ENCODE measurements at places on chromosomes 3 and 15.

DNA sequence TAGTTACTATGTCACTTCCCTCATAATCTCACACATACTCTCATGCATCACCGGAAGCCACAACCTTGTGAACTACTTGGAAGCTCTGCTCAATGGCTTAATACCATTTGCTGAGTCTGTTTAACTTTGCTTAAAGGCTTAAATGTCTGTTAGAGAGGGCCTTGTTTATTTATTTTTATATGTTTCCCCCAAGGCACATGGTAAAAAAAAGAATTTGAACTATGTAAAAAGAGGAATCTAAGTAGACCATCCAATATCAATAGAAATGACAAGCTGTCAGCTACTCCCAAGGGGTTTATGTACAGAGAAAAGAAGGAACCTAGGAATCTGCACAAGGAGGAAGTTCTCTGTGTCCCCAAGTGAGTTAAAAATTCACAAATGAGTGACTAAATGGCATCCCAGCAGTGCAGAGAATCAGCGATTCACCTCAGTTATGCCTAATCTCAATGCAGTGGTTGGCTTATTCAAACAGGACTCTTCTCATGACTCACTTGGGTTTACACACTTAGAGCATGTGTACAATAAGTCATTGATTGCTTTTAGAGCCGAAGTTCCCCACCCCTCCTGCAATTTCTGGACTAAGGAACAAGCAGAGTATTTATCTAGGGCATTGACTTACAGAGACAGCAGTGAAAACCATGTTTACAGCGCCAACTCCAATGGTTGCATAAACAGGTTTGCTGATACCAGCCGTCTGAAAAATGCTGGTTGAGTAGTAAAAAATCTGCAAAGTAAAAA is 24.4 kb downstream of the SLC2A2 start:
- DNase-seq, result no peak

- no peak for DNase-seq
Measured at GRCh38 chr15:52559575-52559974, 9.3 kb downstream of the ARPP19 start.

DNA sequence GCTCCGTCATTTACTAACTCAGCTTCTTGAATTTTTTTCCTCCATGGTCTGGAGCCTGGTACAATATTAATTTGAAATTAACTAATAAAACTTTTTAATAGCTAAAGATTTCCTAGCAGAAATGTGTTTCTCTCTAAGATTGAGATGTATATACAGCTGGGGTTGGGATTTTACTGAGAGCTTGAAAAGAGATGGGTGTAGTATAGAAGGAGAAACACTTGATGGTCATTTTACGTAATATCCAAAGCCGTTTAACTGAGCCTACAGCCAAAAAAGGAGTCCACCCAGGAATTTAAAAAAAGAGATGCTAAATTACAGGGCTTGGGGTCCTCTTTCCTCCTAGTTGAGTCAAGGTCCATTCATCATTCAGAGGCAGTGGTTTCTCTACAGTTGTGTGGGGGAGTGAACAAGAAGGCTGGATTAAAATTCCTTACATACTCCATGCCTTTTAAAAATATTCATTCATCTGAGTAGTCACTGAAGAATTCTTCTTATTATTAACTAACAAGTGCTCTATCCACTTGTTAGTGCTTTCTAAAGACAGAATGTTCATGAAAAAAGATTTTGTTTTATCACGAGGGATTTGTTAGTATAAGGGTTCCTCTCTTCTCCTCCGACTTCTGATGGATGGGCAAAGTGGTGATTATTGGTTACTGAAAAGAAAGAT is 255.3 kb upstream of the IL12A start:
- DNase-seq, result no peak

DNA sequence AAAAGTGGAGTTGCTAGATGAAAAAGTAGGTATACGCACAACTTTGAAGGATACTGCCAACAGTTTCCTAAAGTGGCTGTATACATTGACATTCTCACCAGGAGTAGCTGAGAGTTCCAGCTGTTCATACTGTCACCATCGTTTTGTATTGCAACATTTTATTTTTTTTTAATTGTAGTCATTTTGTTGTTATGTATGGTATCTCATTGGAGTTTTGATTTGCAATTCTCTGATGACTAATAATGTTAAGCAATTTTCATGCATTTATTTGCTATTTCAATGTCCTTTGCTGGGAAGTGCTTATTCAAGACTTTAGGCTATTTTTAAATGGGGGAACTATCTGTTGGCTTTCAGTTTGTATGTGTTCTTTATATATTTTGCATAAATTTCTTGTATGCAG is 185.1 kb upstream of the TGFBR2 start:
- no peak for DNase-seq

- DNase-seq, result no peak
Measured at GRCh38 chr3:69066121-69066520, 14.0 kb upstream of the TMF1 start.

GRCh38 chr15:80431635-80432344 is 27.6 kb downstream of the ARNT2 start:
- DNase-seq, result no peak

DNA sequence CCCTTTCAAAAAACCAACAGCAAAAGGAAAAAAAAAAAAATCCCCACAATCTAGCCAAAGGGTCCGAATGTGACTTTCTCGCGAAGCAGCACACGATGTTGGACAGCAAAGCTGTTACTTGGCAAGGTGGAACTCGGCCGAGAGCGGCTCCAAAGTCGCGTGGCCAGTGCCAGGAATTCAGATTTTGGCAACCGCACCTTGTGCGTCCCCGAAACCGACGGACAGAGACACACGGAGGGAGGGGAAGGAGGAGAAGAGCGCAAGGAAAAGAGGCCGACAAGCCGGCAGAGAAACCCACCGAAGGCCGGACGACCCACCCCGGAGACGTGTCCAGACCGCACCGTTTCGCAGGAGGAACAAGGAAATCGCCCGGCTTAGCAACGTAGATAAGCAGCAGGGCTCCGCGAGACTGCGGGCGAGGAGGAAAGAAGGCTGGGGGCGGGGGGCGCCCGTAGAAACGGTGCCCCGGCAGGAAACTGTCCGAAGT is 517.3 kb downstream of the MECOM start:
- DNase-seq, result no peak

GRCh38 chr3:42847731-42848130 is 27.9 kb downstream of the CYP8B1 start:
- no peak for DNase-seq

DNA sequence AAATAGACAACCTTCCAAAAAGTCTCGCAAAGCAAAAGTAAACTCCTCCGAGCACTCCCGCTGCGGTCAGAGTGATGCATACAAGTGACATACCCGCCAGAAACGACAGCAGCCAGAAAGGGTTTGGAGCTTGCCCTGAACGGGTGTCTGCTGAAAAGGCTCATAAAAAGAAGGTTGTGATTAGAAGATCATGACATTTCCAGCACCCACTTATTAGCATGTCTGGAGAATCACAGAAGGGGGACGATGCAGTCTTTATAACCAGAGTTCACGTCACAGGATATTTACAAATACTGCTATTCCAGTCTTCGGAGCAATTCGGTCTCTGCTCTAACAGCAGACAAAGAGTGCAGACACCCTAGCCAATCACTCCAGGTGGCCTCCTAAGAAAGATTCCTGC is 59.1 kb upstream of the FRMD4B start:
- DNase-seq, result no peak

DNA sequence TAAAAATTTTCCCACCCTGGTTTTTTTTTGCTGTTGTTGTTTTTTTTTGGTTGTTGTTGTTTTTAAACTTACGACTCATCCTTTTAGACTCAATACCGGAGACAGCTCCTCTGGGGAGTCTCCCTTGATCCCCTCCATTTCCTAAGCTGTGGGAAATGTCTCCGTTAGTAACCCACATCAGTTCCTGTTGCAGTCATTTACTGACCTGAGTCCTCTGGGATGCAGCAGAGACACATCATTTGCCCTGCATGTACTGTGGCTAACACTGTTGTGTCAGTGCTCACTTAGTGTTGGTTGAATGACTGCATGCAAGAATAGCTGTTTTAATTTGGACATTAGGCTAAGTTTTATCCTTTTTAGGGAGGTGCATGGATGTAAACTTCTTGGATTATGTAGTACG is 83.8 kb downstream of the MBNL1 start:
- DNase-seq, result no peak

- no peak for DNase-seq
Measured at GRCh38 chr3:57851304-57851703, 95.2 kb downstream of the SLMAP start.

- no peak for DNase-seq
Measured at GRCh38 chr15:51079226-51079625, 15.5 kb downstream of the TNFAIP8L3 start.

GRCh38 chr3:109597444-109597843 is 260.1 kb upstream of the DPPA4 start:
- DNase-seq, result no peak

- no peak for DNase-seq
Measured at GRCh38 chr3:171007316-171007715, 19.2 kb downstream of the SLC2A2 start.

DNA sequence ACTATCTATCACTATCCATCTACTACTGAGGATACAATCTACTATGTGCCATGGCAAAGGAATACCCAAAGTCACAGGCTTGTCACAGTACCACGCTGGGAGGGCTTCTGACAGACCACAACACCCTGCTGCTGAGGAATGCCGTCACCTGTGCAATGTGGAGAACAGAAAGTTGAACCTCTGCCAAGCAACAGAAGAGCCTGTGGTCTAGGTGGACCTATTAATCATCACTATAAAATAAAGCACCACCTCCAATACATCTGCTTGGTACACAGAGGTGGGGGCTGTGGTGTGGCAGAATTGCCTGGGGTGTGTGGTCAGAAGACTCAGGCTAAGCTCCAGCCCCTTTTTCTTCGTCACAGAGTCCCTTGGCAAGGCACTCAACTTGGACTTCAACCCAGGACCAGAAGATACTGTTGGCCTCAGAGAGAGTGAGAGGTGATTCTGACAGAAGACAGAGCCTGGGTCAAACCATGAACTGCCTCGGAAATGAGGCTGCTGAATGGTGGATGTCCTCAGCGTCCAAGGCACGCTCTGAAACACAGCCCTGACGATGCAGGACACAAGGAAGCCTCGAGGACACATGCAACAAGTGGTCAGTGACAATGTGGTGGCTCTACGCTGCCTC is 189.4 kb upstream of the CHRNA7 start:
- DNase-seq, result no peak

GRCh38 chr3:34859746-34860145 is 779.6 kb upstream of the ARPP21 start:
- no peak for DNase-seq

GRCh38 chr3:3771094-3771493 is 28.1 kb upstream of the LRRN1 start:
- DNase-seq, result no peak

- no peak for DNase-seq
Measured at GRCh38 chr3:23953523-23953922, 8.4 kb downstream of the NR1D2 start.

GRCh38 chr15:81809543-81809942 is 236.3 kb downstream of the MEX3B start:
- DNase-seq, result no peak

DNA sequence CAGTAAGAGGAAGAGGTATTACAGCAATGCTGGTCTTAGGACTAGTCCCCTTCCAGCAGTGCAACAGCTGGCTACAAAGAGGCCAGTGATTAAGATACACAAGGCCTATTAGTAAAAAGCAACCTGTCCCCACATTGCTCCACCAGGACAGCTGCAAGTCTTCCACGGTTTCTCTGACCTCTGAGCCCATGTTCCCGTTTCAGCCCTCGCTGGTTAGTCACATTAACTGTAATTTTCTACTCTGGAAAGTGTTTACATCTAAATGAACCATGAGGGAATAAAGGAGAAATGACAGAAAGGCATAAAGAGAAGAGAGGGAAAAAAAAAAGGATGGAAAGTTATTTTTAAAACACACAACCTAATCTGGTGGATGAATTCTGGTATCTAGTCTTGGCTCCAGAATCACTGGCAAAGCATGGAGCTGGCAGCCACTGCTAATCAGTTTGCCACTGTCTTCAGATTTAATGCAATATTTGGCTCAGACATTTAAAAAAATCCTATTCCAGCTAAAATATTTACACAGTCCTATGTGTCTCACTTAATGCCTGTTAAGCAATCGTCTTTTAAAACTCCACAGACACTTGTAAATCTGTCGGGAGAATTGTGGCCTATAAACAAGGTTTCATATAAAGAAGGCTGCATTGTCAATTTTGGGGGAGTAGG is 154.9 kb downstream of the GREM1 start:
- no peak for DNase-seq

DNA sequence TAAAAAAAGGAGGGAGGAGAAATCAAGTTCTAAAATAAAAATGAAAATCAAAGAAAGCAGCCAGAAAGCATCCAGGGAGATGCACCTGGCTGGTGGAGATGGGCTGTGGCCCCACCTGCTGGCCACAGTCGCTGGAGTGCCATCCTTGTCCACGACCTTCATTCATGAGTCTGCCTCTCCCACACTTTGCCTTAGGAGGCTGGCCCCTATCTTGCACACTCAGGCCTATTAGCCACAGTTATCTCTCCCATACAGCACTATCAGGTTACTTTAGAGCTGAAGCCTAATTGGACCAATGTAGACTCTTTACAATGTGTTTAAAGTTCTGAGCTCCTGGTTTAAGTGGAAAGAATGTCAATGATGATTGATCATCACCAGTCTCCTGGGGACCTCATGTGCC is 392.0 kb upstream of the RORA start:
- DNase-seq, result peak; percentile 4

- DNase-seq, result no peak
Measured at GRCh38 chr3:21599890-21600289, 151.1 kb downstream of the ZNF385D start.

GRCh38 chr3:179961071-179961702 is 75.5 kb downstream of the PEX5L start:
- DNase-seq, result no peak

GRCh38 chr3:72738752-72739530 is 109.3 kb downstream of the SHQ1 start:
- DNase-seq, result peak; percentile 52

DNA sequence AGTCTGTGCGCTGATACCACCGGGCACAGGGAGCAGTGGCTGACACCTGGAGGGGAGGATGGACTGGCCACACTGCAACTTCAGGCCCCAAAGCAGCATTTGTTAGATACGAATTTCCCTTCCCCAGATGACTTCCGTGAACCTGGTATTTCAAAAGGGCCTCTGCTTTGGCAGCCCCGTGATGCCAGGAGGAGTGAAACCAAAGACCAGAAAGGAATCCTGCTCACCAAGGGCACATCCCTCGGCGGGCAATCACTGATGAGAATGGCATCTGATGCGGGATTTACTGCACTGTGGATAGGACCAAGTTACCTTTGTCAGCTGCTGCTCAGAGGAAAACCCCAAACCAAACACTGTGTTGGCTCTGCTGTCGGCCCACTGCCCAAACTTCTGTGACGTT is 65.5 kb downstream of the WHAMM start:
- no peak for DNase-seq

DNA sequence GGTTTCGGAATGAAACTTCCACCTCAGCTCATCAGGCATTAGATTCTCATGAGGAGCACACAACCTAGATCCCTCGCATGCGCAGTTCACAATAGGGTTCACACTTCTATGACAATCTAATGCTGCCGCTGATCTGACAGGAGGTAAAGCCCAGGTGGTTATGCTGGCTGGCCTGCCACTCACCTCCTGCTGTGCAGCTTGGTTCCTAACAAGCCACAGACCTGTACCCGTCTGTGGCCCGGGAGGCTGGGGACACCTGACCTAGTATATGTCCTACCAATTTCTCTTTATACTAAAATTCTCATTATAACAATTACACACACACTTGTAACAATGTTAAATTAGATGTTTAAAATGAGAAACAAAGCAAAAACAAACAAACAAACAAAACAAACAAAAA is 172.2 kb downstream of the SLC9A9 start:
- DNase-seq, result no peak

- DNase-seq, result no peak
Measured at GRCh38 chr3:69212411-69213160, 90.2 kb upstream of the LMOD3 start.
